ENCODE measurements at places on chromosomes 12 and 14.

DNA sequence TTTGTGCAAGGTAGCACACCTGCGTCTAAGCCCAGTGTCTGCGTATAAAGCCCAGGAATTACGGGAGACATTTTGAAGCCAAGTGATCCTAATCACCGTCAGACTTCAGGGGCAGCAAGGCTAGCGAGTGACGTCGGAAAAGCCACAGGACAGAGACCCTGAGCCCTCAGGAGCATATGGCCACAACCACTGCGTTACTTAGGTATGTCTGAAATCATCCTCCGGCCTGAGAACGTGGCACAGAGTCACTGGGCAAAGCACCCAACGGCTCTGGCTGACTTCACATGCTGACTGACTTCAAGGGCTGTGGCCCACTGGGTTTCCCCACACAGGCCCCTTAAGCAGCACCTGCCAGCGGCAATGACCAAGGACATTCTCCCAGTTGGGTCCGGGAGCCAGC lies 71.5 kb downstream of the RIMBP2 start:
- no peak for DNase-seq

GRCh38 chr12:47844264-47845019 lies 24.7 kb upstream of the HDAC7 start:
- no peak for DNase-seq

GRCh38 chr14:84453307-84453950 lies 1076.5 kb upstream of the FLRT2 start:
- DNase-seq: peak; percentile 12

DNA sequence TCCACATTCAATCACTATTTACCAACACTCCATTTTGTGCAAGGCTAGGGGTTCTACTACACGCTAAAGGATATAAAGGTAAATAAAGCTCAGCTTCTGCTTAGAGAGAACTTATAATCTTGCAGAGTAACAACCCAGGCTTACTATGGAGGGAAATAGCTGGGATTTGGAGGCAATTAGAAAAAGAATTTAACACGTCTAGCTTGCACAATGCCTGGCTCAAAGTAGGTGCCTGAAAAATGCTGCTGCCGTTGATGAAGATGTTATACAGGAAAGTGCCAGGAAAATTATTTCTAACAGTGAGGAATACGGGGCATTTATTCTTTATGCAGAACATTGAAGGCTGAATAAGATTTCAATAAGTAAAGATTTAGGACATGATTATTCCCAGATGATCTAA lies 214.2 kb downstream of the KITLG start:
- no peak for DNase-seq

GRCh38 chr14:68157971-68158371 lies 338.4 kb downstream of the RAD51B start:
- DNase-seq: peak; percentile 67

DNA sequence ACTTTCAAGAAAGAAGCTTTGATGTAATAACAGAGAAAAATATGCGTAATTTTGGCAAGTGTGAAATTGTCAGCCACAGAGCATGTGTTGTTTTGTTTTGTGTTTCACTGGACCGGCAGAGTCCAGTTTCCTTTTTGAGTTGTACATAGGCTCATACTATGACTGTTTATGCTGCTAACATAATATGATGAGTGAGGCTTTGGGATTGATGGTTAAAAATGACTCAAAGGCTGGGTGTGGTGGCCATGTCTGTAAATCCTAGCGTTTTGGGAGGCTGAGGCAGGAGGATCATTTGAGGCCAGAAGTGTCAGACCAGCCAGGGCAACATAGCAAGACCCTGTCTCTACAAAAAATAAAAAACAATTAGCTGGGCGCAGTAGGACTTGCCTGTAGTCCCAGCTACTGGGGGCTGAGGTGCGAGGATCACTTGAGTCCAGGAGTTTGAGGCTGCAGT lies 487.9 kb downstream of the PCNX1 start:
- DNase-seq: peak; percentile 32

DNA sequence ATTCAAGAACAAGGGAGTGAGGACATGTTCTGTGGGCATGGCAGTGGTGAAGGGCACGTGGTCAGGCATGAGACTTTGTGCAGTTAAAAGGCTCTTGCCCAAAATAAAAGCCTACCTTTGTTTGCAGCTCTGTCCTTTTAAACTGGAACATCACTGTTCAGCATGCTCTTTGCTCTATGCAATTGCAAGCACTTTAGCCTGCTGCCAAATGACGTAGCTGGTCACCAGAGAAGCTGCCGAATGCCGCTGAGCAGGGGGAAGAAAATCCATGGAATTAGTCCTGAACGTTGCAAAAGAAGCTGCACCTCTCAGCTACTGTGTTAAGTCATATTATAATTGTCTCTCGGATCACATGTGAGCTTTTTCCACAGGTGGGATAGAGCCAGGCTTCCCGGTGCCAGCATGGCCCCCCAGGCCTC lies 176.3 kb upstream of the DIO2 start:
- peak; percentile 10 for DNase-seq

DNA sequence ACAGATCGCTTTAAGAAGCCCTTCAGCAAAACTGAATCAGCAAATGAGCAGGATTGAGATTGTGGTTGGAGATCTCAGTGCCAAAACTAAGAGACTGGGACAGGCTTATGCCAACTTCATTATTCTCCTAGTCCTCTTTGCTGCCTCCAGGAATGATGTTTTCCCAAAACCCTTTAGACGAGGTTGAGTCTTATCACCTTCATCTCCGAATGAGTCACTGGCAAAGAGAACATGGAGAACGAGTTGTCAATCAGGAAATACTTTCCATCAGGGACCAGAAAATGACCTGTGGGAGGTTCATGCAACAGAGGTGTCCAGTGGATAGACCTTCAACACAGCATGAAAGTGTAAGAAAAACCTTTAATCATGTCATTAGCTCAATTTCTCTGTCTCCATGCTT lies 461.5 kb downstream of the RMST start:
- DNase-seq: no peak

- no peak for DNase-seq
These were observed 1.3 kb downstream of the TMEM132D start for GRCh38 chr12:129902371-129903091.

- DNase-seq: no peak
These were observed 333.9 kb upstream of the CCDC196 start for GRCh38 chr14:66152302-66152701.

GRCh38 chr12:22223356-22223755 lies 111.2 kb downstream of the ST8SIA1 start:
- no peak for DNase-seq

DNA sequence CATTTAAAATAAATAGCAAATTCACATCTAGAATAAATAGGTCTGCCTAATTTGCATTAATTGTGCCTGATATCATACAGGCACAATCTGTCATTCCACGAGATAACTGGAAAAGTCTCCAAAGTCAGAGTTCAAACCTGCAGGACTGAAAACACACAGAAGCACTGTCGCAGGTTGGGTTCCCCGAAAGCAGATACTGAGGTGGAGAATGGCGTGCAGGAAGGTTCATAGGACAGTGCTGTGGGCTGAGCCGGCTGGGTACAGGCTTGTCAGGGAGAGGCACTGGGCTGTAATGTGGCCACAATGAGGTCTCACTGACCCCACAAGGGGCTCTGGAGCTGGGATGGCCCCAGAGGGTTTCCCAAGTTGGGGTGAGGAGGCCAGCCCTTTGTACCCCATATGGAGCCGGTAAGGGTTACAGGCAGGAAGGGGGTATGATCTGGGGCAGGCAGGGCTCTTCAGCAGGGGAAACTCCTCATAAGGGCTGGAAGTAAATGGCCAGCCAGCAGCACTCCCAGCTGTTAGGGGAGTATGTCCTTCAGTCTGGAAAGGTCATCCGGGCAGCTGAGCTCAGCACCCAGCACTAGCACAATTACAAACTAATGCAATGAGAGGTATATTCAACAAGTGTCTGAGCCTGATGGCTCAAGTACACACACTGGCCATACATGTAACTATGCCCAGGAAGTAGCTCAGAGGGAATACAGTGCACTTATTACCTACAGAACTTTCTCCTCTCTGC lies 68.5 kb downstream of the NT5DC3 start:
- DNase-seq: no peak

DNA sequence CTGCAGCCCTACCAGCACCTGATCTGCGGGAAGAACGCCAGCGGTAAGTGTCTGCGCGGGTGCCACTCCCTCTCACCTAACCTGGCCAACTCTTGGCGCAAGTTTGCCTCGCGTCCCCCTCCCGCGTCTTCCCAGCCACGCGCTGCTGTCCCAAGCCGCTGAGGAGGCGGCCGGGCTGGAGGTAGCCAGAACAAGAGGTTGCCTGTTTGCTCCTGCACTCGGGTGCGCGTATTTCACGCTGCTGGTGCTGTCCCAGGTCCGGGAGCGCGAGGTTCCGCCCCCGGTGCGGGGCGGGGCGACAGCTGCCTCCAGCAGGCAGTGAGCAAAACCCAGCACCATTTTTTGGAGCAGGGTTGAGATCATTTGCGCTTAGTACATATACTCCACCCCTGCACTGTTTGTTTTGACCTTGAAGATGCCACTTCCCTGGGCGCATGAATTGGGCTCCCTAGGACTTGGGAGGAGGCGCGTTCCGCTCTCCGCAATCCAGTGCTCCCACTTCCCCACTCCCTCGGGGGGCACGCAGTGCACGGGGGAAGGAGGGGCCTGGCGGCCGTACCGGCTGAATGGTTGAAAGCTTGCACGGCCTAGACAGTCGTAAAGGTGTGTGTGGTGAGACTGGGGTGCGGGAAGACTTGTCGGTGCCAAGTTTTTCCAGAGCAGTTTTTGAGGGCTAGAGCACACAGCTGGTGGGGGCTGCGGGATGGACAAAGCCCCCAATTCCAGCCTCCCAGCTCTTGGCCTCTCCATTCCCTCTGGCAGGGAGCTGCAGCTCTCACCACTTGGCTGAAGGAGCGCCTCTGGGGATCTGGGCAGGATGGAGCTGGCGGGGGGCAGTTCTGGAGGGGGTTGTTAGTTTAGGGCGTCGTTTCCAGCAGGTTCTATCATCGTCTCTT lies 226.9 kb upstream of the CRY1 start:
- peak; percentile 30 for DNase-seq

DNA sequence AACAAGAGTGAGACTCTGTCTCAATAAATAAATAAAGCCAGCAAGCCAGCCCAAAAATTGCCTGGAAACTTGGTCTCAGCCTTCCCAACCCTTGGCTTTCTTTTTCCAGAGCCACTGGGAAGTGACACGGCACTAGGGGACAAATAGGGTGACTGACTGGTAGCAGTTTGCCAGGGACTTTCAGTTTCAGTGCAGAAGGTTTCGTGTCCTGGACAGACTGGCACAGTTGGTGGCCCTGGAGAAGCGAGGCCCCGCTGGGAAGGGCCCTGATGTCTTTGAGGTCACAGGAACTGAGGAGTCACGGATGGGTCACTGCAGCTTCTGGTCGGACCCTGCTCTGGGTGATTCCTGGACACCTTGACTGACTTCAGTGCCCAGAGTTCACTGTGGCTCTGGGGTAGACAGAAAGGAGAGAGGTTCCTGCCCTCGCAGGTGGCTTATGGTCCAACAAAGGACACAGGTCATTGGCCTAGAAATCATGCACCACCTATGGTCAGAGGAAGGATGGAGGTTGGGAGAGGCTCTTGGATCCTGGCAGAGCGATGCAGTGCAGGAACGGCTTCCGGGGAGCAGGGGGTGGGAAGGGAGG lies 2.7 kb downstream of the LRRC43 start:
- DNase-seq: no peak

DNA sequence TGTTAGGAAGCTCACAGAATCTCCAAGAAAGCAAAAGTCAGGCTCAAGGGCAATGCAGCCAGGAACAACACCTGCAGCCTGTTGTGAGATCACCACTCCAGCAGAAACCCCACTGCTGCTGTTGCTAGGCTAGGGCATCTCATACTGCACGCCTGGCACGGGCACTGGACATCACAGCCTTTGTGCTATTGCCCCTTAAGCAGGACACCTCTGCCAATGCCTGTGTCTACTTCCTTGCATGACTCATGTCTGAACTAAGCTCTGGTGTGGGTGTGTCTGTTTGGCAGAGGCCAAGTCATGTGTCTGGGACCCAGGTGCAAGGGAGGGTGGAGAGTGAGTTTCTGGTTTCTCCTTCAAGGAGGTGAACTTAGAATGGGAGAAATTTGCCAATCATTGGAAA lies 10.0 kb upstream of the DDX47 start:
- peak; percentile 64 for DNase-seq

DNA sequence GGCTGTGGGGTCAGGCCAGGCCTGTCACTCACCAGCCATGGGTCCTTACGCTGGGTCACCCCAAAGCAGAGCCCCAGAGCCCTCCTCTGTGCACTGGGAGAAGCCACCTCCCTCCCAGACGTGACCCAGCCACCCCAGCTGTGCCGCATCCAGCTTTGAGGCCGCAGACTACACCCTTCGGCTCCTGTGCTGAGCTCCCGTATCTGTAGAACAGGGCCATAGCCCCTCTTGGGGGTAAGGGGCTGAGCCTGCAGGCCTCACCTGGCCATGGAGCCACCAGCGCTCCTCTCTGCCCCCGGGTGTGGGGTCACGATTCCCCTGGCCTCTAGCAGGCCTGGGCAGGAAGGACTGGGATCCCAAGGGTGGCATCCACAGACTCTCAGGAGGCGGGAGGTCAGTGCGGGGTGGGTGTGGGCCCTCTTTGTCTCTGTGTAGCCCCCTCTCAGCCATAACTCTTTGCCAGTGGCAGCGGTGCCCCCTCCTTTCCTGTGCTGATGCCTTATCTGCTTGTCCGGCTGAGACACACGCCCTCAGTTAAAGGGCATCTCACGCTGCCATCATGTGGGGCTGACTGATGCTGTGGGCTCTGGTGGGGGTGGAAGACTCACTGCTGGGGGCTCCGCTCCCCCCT lies 16.3 kb downstream of the ASPG start:
- no peak for DNase-seq

DNA sequence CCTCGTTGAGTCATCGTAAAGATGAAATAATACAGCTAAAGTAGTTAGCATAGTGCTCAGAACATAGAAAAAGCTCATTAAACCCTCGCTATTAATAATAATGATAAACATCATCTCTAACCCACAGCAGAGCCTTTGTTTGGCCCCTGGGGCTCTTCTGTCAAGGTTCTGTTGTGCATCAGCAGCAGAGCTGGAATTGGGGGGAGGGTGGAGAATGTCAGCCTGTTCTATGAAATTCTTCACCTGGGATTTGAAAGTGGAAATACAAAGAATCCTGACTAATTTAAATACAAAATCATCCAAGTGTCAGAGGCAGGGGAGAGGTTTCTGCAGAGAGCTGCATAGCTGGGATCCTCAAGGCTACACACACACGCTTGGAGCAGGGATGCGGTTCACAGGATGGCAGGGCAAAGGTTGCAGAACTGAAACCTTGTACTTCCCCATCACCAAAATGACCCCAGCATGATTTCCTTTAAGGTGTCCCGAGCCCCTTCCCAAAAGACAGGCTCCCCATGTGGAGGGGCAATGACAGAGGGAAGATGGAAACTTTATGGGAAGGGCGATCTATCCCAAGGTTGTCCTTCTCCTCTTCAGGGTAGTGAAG lies 71.8 kb downstream of the DAD1 start:
- no peak for DNase-seq

DNA sequence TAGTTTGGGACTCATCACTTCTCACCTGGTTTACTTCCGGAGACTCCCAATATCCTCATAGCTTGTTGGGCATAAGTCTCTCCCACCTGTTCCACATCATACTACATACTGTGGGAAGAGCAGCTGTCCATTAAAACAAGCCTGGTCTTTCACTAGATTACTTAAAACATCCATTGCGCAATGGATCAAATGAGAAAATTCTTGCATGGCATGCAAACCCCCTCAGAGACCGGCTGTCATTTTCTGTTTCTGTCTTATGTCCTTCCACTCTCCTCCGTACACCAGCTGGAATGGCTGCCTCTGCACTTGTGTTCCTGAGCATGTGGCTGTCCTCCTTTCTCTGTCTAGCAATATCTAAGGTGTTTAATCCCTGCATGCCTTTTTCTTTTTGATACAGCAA lies 265.6 kb downstream of the TMEM117 start:
- no peak for DNase-seq

GRCh38 chr12:26696613-26697092 lies 136.3 kb downstream of the ITPR2 start:
- DNase-seq: no peak
